ENCODE measurements at places on chromosomes 1 and 21. TPM values are rescaled to one million over a fixed set of nuclear protein-coding genes. Genes with fewer than 3 reads are reported as not detected.
A peak's percentile ranks its signal among the peaks of the same experiment; 100 is the strongest.

Gene TTC22
- total RNA-seq: not detected

Gene RGS8
- not detected for total RNA-seq

Gene PTPN22
- total RNA-seq: not detected

Gene FAM72B
- total RNA-seq: 6.3 TPM

Gene DISC1
- 6.1 TPM for total RNA-seq

Gene DENND2C
- 0.49 TPM for total RNA-seq

Gene FGR
- not detected for total RNA-seq

Gene MAST2
- total RNA-seq: 31.8 TPM

Gene S100B
- not detected for total RNA-seq

Gene NPHS2
- total RNA-seq: not detected

Gene TPTE
- total RNA-seq: not detected

Gene S100A8
- total RNA-seq: not detected

- DNase-seq: no peak
Observed at GRCh38 chr1:117030271-117030877, 28.8 kb downstream of the CD101 start.

GRCh38 chr1:87292684-87293493 lies 35.8 kb upstream of the LMO4 start:
- peak; percentile 55 for DNase-seq

GRCh38 chr1:227891955-227892488 lies 55.7 kb downstream of the WNT9A start:
- DNase-seq: no peak

DNA sequence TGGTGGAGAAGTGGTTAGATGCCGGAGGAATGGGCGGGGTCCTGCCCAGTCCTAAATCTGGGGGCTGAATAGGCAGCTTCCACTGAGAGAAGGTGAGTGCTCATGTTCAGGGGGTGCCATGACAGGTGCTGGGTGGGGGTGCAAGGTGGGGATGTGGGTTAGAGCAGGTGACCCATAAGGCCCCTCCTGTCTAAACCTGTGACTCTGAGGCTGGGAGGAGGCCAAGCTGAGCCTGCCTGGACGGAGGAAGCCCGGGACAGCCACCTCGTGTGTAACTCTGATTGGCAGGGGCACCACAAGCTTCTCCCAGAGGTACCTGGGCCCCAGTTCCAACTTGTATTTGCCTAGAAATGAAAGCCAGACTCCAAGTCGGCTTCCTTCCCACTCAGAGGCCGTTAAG lies 10.7 kb downstream of the GPR157 start:
- no peak for DNase-seq

GRCh38 chr21:37253991-37254390 lies 13.1 kb downstream of the VPS26C start:
- DNase-seq: no peak

DNA sequence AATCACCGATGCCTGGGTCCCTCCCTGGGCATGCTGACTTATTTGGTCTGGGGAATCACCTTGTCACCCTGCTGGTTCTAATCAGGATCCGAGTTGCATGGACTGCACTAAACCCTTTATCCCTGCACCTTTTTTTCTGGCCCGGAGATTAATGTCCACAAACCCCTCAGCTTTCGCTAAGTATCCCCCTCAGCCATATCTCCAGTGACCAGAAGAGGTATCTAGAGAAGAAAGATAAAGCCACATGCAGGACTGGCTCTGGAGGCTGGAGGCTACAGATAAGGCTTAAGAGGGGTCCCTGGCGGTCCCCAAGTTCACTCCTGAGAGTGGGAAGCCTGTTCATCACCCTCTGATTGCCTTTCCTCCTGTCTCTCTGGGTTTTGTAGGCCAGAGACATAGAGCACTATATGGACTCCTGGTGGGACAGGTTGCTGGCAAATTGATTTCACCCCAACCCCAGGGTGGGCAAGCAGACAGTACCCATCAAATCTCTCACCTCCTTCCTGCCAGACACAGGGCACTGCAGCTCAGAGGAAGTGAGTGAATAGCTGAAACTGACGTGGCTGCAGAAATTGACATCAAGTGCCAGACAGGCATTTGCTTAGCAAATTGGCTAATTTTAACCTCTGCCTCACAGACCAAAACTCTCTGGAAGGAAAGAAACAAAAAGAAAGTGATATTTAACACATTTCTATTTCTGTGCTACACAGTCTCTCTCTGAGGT lies 38.8 kb downstream of the HMGB4 start:
- DNase-seq: no peak

GRCh38 chr1:165124772-165125171 lies 231.7 kb downstream of the LMX1A start:
- DNase-seq: no peak

DNA sequence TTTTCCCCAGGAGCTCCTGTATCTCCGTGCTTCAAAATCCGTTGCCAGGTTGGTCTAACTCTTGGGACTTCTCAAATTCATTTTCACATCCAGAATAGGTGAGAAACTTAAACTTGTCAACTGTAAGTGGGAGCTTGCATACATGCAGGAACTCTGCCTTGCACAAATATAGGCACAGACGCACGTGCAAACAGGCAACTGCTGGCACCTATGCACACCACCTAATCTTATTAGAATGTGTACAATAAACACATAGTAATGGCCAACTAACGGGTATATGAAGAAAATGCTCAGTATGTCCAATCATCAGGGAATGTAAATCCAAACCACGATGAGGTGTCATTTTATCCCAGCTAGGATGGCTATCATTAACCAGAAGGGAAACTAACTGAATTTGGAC lies 22.6 kb upstream of the FCGR2A start:
- DNase-seq: no peak

DNA sequence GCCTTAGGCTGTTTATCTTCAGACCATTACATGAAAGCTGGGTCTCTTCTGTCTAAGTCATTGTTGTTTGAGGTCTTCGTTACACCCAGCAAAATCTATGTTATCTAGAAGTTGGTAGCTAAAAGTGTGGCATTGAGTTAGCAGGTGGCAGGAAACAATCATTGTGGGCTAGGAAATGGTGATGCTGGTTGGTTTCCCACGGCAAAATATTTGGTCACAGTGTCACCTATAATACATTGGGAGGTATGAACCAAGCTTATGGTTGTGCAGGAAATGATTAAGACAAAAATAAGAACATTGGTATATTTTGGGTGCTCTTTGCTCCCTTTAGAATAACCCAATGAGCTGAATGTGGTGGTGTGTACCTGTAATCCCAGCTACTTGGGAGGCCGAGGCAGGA lies 169.7 kb downstream of the TRIM33 start:
- DNase-seq: no peak

DNA sequence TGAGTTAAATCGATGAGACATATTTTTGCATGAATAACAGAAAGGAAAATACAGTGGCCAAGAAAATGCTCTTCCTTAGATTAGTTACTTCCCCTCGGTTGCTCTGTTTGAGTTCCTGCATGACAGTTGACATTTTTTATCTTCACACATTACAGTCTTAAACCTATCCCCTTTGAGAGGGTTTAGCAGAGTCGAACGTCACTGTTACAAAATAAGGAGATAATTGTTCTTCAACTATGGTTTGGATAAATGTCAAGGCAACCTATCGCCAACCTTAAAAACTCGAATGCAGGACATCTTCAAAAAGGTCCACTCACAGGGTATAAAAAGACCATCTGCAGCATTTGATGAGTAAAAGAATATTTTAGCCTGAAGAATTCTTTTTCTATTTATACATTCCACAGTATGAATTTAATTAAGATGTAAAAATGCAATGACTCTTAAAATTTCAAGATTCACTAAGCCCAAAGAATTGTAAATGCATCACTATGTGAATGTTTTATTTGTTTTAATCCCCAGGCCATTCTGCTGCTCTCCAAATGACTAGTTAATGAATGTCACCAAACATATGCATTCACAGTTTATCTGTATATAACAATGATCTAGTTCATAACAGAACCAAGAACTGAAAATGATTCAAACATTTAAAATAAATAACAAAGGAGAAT lies 68.9 kb upstream of the COL11A1 start:
- no peak for DNase-seq

DNA sequence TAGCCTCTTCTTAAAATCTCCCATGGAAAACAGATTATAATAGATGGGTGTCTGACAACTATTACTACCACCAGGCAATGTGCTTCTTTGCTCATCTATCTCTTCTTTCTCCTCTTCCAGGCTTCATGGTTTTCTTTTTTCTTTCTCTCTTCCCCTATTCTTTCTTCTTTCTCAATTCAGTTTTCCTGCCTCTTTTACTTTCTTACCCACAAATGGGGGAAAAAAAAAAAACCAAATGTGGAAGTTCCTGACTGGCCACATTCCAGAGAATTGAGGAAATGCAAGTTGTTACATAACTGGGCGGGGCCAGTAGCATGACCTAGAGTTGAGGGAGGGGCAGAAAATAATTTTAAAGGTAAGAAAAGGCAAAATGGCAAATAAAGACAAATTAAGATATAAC lies 10.9 kb upstream of the SMG7 start:
- DNase-seq: no peak

DNA sequence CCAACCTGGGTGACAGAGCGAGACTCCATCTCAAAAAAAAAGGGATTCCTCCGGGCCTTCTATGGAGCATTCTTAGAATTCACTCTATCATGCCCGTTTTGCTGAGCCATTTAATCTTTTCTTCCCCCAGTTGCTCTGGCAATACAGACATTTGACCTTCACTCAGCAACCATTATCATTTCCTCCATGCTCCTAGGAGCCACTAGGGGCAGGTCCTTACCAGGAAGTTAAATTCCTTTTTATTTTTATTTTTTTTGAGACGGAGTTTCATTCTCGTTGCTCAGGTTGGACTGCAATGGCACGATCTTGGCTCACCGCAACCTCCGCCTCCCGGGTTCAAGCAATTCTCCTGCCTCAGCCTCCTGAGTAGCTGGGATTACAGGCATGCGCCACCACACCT lies 9.7 kb upstream of the CGN start:
- DNase-seq: no peak

- DNase-seq: no peak
Observed at GRCh38 chr1:27940870-27941560, 6.2 kb downstream of the SMPDL3B start.

GRCh38 chr1:179298952-179299351 lies 5.4 kb downstream of the SOAT1 start:
- no peak for DNase-seq

DNA sequence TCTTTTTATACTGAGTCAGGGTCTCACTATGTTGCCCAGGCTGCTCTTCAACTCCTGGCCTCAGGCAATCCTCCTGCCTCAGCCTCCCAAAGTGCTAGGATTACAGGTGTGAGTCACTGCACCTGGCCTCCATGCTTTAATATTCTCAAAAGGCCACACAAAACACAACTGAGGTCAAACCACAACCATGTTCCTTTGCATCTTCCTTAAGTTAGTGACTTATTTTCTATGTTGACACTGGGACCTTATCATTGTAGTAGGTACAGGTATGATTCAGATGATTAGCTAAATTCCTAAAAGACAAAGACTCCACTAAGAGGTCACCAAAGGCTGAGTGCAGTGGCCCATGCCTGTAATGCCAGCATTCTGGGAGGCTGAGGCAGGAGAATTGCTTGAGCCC lies 131.9 kb upstream of the ATP1B1 start:
- DNase-seq: no peak

DNA sequence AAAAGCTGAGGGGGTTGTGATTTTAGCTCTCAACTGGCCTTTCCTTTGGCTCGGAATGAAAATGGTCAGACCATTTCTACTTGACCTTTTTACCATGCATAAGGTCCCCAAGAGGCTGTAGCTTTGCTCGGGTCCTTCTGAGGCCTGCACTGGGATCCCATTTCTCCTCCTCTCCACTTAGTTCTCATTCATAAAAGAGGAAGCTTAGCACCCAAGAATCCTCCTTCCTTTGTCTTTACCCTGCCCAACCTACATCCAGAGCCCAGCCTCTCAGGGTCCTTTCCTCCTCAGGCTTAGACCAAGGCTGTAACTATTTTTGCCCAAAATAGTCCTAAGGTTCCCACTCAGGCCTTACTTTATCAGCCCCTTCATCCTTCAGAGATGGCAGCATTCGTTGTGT lies 6.0 kb upstream of the SLC27A3 start:
- no peak for DNase-seq

DNA sequence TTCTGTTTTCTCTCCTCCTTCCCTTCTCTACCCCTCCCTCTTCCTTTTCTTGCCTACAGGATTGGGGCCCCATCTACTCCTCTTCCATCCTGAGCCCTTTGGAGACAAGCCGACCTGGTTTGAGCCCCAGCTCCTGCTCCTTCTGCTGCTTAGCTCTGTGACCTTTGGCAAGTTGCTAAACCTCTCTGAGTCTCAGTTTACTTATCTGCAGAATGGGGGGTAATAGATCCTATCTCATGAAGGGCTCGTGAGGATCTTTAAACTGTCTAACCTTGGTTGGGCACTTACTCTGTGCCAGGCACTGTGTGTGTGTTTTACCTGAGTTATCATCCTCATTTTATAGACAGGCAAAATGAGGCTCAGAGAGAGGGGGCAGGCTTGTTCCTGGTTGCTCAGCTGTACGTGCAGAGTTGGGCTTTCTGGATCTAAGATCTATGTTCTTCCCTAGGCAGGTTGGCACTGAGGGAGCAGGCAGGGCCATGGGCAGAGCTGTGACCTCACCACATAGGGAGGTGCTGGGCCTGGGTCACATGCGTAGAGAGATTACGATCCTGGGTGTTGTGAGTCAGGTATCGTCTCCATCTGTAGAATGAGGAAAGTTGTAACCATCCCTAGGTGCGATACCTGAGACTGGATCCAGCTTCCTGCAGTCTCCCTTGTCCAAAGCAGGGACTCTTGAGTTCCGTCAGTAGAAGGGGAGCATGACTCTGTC lies 58.5 kb downstream of the FOXO6 start:
- no peak for DNase-seq

- DNase-seq: no peak
Observed at GRCh38 chr1:223620297-223620897, 45.1 kb downstream of the CAPN8 start.

DNA sequence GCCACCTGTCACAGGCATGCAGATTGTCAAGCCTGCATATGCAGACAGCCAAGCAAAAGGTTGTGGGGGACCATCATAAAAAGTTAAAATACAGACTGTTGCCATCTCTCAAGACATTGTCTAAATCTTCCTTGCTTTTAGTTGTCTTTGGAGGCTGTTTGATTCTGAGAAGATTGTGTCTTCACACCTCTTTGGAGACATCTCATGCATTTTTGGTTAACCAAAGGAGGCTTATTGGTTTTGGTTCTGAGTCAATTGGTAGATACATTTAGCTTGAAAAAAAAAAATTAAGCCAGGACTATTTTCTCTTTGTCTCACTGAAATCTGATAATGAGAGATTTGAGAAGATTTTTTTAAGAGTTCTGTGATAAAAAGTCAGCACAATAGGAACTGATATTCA lies 217.6 kb downstream of the LYPLAL1 start:
- DNase-seq: no peak

GRCh38 chr1:92218559-92218958 lies 844 bp downstream of the C1orf146 start:
- DNase-seq: no peak

Data from G401 (cell line).